Activated CD4-positive, alpha-beta T cell treated with anti-CD3 and anti-CD28 coated beads, Interleukin-2, amount 10 ng/mL, durations not matched to agents 7 days and 5 days (primary cell): ENCODE measurements at places on chromosomes 6 and 20. TPM values are rescaled to one million over a fixed set of nuclear protein-coding genes. Genes with fewer than 3 reads are reported as not detected.

The THBD gene
- total RNA-seq: not detected

The ZBTB46 gene
- not detected for total RNA-seq

The HUS1B gene
- 1.5 TPM for total RNA-seq

The SIRPB2 gene
- total RNA-seq: not detected

The LY6G6D gene
- total RNA-seq: not detected

The DDX43 gene
- total RNA-seq: 1.7 TPM

The SAPCD1 gene
- 9.8 TPM for total RNA-seq

The COL9A1 gene
- total RNA-seq: not detected

The GJE1 gene
- not detected for total RNA-seq

The LY6G6C gene
- total RNA-seq: not detected

The SLC35F1 gene
- not detected for total RNA-seq

The FLRT3 gene
- total RNA-seq: not detected

DNA sequence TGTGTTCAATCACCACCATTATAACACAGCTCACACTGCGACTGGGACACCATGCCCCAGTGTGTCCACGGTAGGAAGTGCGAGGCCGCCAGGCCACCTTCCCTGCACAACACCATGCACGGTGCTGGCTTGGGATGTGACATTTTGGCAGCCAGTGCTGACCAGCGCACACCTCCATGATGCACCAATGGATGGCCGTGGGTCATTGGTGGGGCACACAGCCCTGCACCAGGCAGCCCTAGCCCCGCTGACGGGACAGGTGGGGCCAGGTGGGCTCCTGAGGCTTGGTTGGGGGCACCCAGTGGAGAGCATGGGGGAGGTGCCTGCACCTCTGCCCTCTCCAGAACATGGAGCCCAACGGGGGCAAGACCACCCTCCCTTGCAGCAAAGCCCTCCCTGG is 18.2 kb upstream of the FRMD1 start:
- no peak for DNase-seq

GRCh38 chr6:24227556-24227955 is 101.5 kb downstream of the NRSN1 start:
- no peak for DNase-seq

DNA sequence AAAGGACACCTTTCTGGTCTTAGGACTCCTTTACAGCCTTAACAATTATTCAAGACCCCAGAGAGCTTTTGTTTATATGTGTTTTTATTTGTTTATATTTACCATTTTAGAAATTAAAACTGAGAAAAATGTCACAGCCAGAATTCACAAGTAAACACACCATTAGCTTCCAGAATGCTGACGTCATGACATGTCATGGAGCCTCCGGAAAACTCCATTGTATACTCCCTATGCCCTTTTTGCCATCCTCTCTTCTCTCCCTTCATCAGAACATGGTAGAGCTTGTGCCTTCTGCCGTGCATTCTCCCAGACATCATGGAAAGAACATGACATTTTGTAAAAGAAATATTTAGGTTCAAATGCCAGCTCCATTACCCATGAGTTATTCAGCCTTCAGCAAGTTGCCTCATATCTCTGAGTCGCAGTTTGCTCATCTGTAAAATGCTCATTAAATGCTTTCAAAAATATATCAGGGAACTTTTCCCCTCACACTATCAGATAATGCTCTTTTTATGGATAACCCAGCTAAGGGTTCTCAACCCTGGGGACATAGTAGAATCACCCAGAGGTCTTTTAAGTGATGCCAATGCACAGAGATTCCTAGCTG is 27.8 kb downstream of the TNFAIP3 start:
- DNase-seq: no peak

GRCh38 chr6:146915671-146916127 is 288.5 kb upstream of the STXBP5 start:
- no peak for DNase-seq

DNA sequence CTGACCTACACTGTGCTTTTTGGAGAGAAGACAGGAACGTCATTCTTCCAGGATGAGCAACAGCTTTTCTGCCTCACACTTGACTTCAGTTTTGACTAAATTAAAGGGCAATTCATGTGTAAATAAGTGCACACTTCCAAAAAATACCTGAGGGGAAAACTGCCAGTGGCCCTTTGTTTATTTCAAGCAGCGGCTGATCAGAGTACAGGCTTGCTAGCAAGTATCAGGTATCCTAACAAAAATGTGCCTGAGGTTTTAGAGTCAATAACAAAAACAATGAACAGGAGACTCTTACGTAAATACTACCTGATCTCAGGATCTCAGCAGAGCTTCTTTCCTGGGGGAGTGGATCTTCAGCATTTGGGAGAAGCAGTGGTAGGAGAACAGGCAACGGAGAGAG is 12.4 kb downstream of the LY86 start:
- no peak for DNase-seq

DNA sequence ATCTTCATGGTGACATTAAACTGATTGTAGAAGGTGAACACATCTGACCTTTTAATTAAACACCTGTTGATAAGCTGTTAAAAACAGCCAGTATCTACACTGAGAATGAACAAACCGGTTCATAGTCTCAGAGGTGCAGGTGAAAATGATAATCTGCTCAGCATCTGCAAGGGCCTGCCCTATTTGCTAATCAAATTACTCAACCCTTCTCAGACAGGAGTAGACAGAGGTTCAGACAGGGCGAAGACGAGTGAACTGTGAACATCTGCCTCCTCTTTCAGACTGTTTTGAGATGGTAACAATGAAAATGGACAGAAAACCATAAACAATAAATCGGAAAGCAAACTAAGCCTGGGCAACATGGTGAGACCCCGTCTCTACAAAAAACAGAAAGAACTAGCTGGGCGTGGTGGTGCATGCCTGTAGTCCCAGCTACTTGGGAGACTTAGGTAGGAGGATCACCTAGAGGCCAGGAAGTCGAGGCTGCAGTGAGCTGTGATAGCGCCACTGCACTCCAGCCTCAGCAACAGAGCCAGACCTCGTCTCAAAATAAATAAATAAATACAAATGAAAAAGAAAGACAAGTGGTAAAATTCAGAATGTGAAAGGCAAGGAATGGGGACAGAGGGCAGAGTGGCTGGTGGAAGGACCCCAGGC is 55.9 kb downstream of the NINL start:
- DNase-seq: no peak

DNA sequence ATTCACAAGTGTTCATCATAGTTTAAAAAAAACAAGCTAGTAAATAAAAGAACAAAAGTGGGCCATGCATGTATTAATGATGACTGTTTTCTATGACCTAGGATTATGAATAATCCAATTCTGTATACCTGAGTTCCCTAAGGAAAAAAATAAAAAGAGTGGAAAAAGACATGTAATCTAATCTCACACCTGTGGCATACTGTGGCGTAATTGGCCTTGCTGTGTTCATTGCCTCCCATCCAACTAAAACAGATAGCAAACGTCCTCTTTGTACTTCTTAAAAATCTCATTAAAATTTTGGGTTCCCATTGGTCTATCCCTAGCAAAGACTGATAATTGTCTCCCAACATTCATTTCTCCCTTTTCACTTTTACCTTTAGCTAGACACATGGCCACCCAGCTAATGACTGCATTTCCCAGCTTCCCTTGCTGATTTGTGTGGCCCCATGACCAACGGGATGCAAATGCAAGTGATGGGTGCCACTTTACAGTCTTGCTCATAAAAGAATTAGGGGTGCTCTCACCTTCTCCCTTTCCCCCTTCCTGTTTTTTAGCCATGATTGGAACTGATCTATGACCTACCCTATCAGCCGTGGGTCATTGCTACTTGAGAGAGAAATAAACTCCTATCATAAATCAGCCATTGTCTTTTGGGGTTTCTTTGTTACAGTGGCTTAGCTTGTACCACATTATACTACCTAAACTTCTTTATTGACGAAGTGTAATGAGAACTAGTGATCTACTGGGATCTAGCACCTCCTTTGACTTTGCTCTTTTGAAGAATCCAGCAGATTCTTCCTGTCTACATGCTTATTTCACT is 32.0 kb upstream of the TBC1D22B start:
- DNase-seq: no peak

GRCh38 chr6:20632696-20633095 is 98.4 kb downstream of the CDKAL1 start:
- no peak for DNase-seq

DNA sequence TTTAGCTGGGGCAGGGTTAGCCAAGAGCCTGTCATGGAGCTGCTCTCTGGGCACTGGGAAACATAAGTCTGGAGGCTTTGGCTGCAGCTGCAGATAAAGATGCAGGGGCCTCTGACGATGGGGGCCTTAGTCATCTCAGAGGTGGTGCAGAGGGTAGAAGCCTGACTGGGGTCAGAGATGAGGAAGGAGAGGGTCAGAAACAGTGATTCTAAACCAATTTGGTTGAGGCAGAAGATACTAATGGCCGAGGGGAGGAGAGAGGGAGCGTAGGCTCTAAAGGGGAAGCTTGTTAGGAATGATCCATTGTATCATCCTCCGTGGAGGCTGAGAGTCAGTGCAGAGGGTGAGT is 33.8 kb downstream of the PLEKHG1 start:
- no peak for DNase-seq

- DNase-seq: no peak
Observed at GRCh38 chr20:56809668-56810067, 180.6 kb downstream of the TFAP2C start.

- no peak for DNase-seq
Observed at GRCh38 chr6:28814032-28814976, 109.5 kb downstream of the TRIM27 start.

- peak; percentile 92 for DNase-seq
Observed at GRCh38 chr6:139161169-139161568, 26.3 kb downstream of the HECA start.

DNA sequence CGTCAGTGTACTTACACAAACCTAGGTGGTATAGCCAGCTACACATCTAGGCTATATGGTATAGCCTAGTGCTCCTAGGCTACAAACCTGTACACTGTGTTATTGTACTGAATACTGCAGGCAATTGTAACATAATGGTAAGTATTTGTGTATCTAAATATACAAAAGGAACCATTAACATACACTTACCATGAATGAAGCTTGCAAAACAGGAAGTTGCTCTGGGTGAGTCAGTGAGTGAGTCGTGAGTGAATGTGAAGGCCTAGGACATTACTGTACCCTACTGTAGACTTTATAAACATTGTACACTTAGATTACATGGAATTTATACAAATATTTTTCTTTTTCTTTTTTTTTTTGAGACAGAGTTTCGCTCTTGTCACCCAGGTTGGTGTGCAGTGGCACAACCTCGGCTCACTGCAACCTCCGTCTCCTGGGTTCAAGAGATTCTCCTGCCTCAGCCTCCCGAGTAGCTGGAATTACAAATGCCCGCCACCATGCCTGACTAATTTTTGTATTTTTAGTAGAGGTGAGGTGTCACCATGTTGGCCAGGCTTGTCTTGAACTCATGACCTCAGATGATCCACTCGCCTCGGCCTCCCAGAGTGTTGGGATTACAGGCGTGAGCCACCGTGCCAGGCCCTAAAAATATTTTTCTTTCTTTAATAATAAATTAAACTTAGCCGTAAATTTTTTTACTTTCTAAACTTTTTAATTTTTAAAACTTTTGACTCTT is 15.4 kb upstream of the KIAA1755 start:
- no peak for DNase-seq

- DNase-seq: no peak
Observed at GRCh38 chr6:166310634-166311033, 2.4 kb upstream of the PRR18 start.

DNA sequence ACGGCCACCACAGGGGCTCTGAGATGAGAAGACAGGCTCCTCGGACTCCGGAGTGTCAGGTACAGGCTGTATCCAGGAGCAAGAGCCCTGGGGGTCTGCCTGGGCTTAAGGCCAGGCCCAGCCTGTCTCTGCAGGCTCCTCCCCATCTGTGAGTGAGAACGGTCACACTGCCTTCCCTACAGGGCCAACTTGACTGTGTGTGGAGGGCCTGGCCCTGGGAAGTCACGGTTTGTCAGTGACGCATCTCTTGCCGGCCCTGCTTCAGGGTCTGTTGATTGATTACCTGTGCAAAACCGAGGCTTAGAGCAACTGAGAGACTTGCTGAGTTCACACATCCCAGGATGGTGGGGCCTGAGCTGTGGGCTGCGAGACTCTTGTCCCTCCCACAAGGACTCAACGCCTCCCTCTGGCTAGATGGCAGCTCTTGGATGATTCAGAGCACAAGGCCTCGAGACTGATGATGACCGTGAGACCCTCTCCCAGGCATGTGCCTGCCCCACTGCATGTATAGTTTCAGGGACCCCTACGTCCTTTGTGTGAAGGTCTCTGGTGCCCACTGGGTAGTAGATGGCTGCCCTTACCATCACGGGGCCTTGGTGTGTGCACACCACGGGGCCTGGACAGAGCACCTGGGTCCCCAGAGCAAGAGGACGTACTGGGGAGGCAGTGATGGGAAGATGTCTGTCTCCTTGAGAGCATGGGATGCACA is 5.9 kb downstream of the RBM38 start:
- peak; percentile 17 for DNase-seq

GRCh38 chr6:156634048-156634447 is 143.1 kb upstream of the ARID1B start:
- DNase-seq: no peak

DNA sequence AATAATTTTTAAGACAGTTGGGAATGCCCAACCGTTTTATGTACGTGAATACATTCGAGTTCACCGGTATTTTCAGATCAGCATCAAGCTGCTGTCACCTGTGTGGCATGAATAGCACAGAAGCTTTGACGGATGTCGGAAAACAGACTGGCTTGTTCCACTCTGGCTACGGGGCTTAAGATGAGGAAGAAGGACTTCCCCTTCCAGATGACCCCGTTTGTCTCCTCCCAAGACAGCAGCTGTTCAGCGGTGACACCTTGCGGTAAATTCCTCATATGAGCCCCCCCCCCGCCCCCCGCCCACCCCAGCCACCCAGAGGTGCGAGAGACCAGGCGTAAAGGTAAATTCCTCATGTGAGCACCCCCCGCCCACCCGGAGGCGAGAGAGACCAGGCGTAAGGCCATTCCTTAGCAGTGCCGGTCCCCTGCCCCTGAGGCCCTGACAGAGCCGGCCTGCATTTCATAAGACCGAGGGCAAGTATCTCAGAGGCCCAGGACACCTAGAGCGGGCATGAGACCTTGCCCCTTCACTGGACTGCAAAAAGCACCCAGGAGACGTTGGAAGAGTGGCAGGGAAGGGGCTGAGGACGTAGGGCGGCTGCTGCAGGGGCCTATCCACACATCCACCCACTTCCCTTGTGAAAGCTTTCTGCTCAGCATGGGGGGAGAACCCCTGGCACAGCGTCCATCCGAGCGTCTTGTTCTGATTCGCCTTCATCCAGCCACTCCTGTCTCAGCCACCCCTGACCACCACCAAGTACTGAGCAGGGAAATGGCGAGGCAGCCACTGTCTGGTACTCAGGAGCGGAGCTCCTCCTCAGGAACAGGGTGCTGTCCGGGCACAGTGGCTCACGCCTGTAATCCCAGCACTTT is 7.3 kb upstream of the PCMTD2 start:
- no peak for DNase-seq

DNA sequence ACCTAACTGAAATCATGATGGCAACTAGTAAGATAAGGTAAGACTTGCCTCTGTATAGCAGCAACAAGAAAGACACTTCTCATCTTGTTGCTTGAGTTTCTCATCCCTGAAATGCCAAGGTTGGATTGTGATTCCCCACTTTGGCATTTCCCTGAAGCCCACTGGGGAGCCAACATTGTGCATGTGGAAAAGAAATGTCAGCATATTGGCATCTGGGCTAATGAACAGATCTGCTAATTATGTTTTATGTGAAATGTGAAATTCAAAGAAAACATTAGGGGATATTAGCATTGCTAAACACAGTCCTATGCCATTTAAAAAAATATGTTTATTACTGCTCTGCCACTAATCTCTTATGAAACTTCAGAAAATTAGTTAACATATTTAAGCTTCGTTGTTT is 126.3 kb upstream of the PCSK2 start:
- no peak for DNase-seq

GRCh38 chr6:56620229-56620868 is 22.3 kb downstream of the DST start:
- no peak for DNase-seq
